COLO829 (cell line): ENCODE measurements at places on chromosomes 3 and 15.

- DNase-seq: no peak
These were observed at the start of gene CERS3 for GRCh38 chr15:100528833-100529428. Gene CERS3 (minus strand): TSS chr15:100528950. CDS start chr15:100501849, 27,101 bp downstream.

GRCh38 chr3:113531826-113532697 is at the start of gene SIDT1:
Gene SIDT1 (plus strand): TSS chr3:113532555. CDS start chr3:113533022, 467 bp downstream.
- no peak for DNase-seq

- DNase-seq: no peak
These were observed 23.4 kb downstream of the NCBP2 start for GRCh38 chr3:196918968-196919367.

DNA sequence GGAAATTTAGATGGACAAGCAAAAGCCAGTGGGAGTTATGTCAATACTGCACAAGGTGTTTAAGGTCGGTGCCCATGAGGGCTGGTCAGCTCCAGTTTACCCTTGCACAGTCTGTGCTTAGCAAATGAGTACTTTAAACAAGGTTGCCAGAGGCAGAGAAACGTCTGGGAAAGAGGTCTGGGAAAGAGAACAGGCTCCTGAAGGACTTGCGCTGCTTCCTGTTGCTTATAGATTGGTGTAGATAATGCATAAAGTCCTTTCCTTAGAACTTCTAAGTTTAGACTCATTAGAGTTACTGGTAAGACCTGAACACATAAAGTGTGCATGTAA is 162.6 kb upstream of the P2RY1 start:
- no peak for DNase-seq

- no peak for DNase-seq
These were observed 152.2 kb upstream of the SLC2A2 start for GRCh38 chr3:171178714-171179113.

GRCh38 chr3:172148241-172148640 is 108.9 kb downstream of the FNDC3B start:
- no peak for DNase-seq

DNA sequence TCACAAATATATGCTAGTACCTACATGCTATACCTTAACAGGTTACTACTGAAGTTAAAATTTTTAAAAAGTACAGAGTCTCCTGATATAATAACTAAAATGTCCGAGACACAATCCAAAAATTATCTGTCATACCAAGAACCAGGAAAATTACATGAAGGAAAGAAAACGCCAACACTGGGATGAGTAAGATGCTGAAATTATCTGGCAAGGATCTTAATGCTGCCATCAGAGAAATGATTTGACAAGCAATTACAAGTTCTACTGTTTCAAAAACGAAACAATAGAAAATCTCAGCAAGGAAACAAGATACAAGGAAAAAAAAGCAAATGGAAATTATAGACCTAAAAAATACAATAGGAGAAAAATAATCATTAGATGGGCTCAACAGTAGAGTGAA is 92.5 kb downstream of the UBE3A start:
- DNase-seq: no peak

DNA sequence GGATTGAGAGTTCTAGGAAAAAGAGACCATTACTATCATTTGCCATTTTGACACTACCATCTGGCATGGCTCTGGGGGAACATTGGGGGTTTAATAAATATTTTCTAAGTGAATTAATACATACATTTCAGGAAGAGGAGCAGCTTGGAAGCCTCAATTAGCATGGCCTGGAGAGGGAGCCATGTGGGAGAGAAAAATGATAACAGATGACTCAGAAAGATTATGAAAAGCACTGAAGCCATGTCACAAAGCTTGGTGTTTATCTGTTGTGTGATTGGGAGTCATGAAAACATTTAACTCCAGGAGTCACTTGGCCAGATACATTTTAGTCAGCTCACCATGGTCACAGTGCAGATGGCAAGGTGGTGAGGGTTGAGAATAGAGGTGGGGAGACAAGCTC is 121.0 kb downstream of the SSR3 start:
- DNase-seq: no peak

DNA sequence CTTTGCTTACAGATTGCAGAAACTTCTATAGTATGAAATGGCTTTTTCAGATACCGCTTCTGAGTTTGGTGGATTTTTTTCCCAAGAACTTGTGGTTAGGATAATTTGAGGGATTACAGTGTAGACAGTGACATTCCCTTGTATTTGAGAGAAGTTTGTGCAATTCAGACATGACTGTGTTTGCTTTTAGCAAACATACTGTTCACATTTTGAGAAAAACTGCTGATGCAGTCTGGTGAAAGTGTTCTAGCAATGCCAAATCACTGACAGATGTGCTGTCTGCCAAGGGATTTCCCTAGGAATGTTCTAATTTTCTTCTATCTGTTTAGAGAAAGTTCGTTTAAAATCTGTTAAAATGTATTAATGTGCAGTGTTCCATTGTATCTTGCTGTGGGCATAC is 652.6 kb downstream of the FHIT start:
- no peak for DNase-seq

- DNase-seq: peak; percentile 39
These were observed 860 bp downstream of the RASA2 start for GRCh38 chr3:141487521-141488252.

DNA sequence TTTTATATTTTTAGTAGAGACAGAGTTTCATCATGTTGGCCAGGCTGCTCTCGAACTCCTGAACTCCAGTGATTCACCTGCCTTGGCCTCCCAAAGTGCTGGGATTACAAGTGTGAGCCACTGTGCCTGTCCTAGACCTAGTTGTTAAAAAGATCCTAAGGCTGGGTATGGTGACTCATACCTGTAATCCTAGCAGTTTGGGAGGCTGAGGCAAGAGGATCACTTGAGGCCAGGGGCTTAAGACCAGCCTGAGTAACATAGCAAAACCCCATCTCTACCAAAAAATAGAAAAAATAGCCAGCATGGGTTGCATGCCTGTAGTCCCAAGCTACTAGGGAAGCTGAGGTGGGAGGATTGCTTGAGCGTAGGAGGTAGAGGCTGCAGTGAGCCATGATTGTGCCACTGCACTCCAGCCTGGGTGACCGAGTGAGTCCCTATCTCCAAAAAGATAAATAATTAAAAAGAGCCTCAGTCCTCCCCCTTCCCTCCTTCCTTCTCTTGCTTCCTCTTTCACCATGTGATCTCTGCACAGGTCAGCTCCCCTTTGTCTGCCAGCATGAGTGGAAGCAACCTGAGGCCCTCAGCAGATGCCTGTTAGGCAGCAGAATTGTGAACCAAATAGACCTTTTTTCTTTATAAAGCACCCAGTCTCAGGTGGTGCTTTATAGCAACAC is 9.8 kb upstream of the FNDC3B start:
- DNase-seq: no peak

DNA sequence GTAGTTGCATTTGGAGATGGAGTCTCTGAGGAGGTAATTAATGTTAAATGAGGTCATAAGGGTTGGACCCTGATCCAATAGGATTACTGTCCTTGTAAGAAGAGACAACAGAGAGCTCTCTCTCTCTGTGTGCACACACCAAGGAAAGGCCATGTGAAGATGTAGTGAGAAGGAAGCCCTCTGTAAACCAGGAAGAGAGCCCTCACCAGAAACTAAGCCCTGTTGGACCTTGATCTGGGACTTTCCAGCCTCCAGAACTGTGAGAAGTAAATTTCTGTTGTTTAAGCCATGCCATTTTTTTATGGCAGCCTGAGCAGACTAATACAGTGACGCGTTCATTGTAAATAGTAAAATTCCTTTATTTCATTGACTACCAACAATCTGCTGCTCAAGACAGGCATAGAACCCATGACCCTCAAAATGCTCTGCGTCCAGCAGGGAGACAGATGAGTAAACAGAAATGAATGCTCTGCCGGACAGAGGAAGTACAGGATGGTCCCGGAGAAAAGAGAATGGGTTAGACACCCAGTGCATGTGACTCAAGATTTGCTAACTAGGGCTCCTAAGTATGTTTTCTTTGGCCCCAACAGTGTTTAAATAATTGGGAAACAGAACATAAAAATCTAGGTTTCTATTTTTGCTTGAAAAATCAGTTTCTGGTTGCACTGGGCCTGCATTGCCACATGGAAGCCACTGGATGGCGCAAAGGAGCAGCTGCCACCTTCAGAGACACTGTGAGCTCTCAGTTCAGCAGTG is 37.9 kb upstream of the TNFAIP8L3 start:
- peak; percentile 34 for DNase-seq
